ENCODE measurements at places on chromosomes 3 and 15. TPM values are rescaled to one million over a fixed set of nuclear protein-coding genes. Genes with fewer than 3 reads are reported as not detected.

Gene LMOD3
- polyA plus RNA-seq, result 163 TPM

Gene METTL6
- 15.4 TPM for polyA plus RNA-seq

Gene TLR9
- 0.28 TPM for polyA plus RNA-seq

Gene GOLGA6B
- not detected for polyA plus RNA-seq

Gene AADACL2
- 0.31 TPM for polyA plus RNA-seq

Gene CCDC39
- polyA plus RNA-seq, result 2.7 TPM

Gene AMT
- 9.2 TPM for polyA plus RNA-seq

Gene ATP13A5
- 0.88 TPM for polyA plus RNA-seq

Gene TTLL13
- not detected for polyA plus RNA-seq

Gene KNG1
- polyA plus RNA-seq, result 0.06 TPM

Gene SPATA12
- 0.08 TPM for polyA plus RNA-seq

Gene GXYLT2
- polyA plus RNA-seq, result 27.9 TPM

Gene CCR3
- not detected for polyA plus RNA-seq

Gene SERINC4
- polyA plus RNA-seq, result 0.90 TPM

Gene PRC1
- 37.9 TPM for polyA plus RNA-seq

Gene MYO5C
- polyA plus RNA-seq, result 9.4 TPM

Gene LSMEM2
- 35.9 TPM for polyA plus RNA-seq

Gene SMAD6
- 7.5 TPM for polyA plus RNA-seq
